ENCODE measurements at places on chromosomes 11 and 22.
A peak's percentile ranks its signal among the peaks of the same experiment; 100 is the strongest.

- DNase-seq, result no peak
Measured at GRCh38 chr22:36302439-36303114, 49.6 kb downstream of the APOL1 start.

DNA sequence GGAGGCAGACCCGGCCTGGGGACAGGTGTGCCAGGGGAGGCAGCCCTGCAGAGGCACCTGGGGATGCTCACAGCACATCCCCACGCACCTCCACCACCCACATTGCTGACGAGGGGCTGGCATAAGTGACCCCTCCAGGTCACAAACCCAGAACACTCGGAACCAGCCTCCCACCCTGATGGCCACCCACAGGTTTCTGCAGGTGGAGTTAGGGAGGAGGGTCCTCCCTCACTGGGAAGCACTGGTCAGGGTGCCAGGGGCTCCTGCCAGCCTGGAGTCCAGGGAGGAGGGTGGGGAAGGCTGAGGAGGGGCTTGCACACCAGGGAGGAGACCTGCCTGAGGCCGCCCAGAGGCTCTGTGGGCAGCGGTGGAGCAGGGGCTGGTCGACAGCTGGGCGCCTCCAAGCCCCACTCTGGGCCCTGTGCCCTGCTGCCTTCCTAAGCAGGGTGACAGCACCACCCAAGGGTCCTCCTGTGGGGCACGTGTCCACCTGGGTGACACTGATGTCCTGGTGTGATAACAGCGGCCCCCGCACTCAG lies 51.0 kb upstream of the CARS1 start:
- DNase-seq, result peak; percentile 70

DNA sequence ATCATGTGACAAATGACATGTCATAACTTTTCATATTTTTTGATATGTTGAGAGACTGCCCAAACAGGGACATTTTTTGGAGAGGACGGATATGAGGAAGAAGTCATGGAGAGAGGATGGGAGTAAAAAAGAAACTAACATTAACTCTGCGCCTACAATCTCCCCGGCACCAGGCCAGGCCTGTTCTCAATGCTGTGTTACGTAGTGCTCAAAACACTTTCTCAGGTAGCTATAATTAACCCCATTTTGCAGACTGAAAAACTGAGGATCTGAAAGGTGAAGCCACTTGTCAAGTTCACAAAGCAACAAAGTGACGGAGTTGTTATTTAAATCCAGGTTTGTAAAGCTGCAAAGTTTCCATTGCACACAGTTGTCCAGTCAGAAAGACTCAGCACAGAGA lies 17.4 kb upstream of the NOX4 start:
- no peak for DNase-seq

GRCh38 chr22:22075382-22076163 lies 93.0 kb upstream of the TOP3B start:
- DNase-seq, result no peak

GRCh38 chr11:69497221-69497787 lies 15.8 kb downstream of the LINC01488 start:
- DNase-seq, result peak; percentile 79

DNA sequence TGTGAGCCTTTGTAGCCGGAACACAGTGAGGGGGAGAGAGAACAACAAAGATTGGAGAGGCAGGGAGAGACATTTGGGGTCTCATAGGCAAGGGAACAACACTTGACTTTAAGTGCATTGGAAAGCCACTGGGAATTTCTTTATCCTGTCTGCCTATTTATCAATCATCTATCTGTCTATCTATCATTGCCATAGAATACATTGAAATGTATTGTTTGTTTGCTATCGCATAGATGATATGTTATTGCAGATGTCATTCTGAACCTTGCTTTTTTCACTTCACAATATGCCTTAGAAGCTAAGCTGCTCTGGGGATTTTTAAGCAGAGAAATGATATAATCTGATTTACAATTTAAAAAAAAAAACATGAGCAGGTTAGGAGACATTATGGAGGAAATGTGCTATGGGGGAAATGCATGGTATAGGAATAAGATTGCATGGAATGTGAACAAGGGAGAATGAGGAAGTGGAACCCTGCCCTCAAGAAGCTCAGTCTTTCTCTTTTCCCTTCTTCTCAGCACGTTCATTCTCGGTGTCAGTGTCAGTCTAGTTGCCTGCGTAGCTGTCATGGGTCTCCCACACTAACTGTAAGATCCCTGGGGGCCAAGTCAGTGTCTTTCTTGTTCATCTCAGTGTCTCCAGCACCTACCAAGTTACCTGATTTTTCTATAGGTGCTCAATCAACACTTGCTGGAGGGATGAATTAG lies 158.7 kb upstream of the ARHGAP20 start:
- DNase-seq, result no peak

- no peak for DNase-seq
Measured at GRCh38 chr11:77771135-77771534, 49.4 kb downstream of the RSF1 start.

- DNase-seq, result peak; percentile 94
Measured at GRCh38 chr11:120547811-120548681, 36.5 kb downstream of the GRIK4 start.

GRCh38 chr22:45692549-45692948 lies 20.9 kb downstream of the ATXN10 start:
- no peak for DNase-seq

DNA sequence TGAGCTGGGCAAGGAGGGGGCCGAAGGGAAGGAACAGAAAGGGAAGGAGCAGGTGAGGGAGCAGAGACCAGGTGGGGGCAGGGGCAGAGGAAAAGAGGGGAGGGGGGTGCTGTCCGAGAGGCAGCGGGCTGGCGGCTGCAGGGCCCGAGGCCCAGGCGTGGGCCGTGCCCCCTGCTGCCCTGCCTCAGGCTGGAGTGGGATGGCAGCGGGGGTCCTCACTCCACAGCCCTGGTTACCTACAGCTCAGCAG lies 2.3 kb downstream of the IGF2 start:
- peak; percentile 44 for DNase-seq

GRCh38 chr11:118894192-118894591 lies 10.5 kb downstream of the CXCR5 start:
- peak; percentile 70 for DNase-seq

DNA sequence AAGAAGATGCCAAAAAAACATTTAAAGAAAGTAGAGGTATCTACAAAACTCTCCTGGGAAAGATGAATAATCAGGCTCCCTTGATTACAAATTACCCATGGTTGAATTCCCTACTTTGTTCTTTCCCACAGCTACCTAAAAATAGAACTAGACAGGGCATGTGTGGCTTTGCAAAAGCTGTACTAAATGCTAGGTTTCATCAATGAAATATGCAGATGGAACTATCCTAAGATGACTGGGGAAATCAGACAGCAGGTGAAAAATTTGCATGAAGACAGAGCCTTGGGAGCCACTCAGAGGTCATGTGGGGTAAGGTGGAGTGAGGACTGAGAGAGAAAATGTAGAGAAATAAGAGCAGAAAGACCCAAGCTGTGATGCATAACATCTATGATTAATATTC lies 14.7 kb downstream of the LAYN start:
- DNase-seq, result no peak

GRCh38 chr11:64039012-64039665 lies 3.4 kb downstream of the FLRT1 start:
- no peak for DNase-seq

- no peak for DNase-seq
Measured at GRCh38 chr11:120882175-120882574, 141.7 kb upstream of the TBCEL start.

DNA sequence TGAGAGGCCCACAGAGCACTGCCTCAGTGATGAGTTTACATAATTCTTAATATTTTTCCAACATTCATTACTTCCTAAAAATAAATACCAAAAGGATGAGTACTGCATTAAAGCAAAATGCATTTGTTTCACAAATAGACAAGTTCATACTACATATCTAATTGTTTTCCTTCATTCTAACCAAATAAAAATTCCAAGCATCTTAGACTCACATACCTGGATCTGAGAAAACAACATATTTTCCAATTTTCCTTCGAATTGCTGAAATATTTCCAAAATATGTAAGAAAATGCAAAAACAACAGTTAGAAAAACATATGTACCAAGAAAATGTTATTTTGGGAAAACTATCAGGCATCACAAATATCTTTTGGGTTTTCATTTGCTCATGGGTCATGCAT lies 127.9 kb upstream of the CEP126 start:
- no peak for DNase-seq

Data from upper lobe of left lung (tissue), 6 donors.